RCC 7860 (cell line): ENCODE measurements at places on chromosomes 3 and 15.
A peak's percentile ranks its signal among the peaks of the same experiment; 100 is the strongest.

DNA sequence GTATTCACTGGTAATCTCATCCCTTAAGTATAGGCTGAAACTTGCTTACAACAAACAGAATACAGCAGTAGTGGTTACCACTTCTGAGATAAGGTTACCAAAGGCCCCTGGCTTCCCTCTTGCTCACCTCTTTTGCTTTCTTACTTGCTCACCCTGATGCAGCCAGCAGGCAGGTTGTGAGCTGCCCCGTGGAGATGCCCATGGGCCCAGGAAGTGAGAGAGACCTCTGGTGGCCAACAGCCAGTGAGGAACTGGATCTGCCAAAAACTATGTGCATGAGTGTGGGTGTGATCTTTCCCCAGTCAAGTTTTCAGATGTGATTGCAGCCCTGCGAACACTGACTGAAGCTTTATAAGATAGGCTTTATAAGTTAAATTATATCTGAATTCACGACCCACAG is 48.7 kb downstream of the NMNAT3 start:
- DNase-seq = no peak

DNA sequence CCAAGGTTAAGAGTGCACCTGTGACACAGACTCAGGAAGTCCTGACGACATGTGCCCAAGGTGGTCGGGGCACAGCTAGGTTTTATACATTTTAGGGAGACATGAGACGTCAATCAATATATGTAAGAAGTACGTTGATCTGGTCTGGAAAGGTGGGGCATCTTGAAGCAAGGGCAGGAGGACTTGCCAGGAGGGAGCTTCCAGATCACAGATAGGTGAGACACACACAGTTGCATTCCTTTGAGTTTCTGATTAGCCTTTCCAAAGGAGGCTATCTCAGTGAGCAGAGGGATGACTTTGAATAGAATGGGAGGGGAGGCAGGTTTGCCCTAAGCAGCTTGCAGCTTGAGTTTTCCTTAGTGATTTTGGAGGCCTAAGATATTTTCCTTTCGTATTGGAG is 257.4 kb downstream of the CGGBP1 start:
- DNase-seq = no peak

- no peak for DNase-seq
Observed at GRCh38 chr3:86225461-86225860, 765.5 kb downstream of the VGLL3 start.

DNA sequence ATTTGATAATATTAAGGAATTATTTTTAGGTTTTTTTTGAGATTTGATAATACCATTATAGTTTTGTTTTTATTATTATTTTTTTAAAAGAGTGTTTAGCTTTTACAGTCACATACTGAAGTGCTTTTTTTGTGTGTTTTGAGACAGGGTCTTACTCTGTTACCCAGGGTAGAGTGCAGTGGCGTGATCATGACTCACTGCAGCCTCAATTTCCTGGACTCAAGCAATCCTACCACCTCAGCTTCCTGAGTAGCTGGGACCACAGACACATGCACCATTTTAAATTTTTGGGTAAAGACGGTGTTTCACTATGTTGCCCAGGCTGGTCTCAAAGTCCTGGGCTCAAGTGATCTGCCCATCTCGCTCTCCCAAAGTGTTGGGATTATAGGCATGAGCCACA is 73.0 kb downstream of the SUMF1 start:
- DNase-seq = no peak

GRCh38 chr3:126958638-126959085 is 24.3 kb upstream of the PLXNA1 start:
- no peak for DNase-seq

DNA sequence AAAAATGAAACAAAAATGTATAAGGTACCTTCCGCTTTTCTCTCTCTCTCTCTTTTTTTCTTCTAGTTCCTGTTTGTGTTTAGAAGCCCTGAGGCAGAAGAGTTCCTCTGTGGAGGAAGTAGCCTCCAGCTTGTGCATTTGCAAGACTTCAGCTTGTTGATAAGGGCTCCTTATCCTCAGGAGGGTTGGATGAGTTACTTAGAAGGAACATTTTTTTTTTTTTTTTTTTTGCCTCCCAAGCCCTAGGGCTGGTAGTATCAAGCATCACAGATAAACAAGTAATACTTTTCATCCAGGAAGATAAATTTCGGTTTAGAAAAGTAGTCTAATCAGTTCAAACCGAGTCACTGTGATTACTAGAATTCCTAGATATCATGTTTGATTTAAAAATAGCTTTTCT is 91.0 kb upstream of the CBLB start:
- no peak for DNase-seq

DNA sequence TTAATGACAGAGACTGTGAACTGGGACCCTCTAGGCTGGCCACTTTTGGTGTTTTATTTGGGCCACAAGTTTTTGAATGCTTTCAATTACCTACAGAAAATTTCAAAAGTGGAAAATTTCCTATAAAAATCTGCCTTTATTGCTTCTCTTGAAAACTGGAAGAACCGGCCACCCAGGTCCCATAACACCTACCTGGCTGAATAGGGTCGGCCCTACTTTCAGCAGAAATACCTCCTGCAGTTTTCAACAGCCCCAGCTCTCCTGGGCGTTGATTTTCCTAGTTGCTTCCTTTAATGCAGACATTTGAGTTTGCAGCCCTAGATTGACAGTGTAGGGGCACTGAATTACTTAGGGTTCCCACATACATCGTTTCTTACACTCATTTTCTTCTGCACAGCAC is 719 bp upstream of the SRPRB start:
- DNase-seq = no peak

DNA sequence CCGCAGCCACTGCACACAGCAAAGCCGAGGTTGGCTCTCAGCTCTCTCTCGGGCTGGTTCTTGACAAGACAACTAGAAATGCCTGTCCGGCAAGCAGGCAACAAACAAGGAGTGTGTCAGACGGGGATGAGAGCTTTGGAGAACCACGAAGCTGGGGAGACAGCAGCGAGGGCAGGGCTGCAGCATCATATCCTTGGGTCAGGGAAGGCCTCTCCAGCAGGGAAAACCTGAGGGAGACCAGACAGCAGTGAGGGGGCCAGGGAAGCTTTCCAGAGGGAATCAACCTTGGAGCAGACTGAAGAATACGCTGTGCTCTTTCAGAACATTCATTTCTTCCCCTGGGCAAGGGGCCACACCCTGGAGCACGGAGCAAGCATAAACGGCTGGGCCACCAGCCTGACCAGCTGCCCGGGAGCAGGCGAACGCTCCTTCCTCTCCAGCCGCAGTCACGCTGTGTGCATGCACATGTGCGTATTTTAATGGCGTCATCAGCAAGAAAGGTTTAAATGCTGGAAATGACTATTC is 58.7 kb downstream of the CHSY1 start:
- DNase-seq = no peak

DNA sequence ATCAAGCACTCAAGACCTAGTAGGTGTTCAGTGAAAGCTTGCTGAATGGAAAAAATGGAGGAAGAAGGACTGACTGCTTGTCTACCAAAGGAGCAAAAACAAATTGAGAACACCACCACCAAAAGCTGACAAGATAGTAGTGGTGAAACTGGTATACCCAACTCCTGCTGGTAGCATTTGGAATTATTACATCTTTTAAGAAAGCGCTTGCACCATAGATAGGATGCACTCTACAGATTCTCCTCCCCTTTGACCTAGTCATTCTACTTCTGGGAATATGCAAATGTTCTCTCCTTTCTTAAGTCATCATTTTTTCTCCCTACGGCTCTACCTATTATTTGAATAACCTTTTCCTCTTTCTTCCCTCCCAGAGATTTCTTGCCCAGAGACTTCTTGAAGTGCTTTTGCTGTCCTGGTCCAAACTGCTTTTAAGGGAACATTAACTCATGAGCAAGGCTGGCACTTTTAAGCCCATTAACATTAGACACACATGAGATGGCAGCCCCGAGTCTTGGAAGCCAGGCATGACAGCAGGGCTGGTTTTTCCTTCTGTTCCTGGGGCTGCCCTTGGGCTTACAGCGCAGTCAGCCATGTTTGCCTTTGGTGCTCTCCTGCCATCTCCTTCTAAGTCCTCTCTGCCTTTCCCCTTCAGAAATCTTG is 75.0 kb upstream of the TLE3 start:
- DNase-seq = no peak

- no peak for DNase-seq
Observed at GRCh38 chr3:100470951-100471350, 21.5 kb upstream of the TMEM45A start.

DNA sequence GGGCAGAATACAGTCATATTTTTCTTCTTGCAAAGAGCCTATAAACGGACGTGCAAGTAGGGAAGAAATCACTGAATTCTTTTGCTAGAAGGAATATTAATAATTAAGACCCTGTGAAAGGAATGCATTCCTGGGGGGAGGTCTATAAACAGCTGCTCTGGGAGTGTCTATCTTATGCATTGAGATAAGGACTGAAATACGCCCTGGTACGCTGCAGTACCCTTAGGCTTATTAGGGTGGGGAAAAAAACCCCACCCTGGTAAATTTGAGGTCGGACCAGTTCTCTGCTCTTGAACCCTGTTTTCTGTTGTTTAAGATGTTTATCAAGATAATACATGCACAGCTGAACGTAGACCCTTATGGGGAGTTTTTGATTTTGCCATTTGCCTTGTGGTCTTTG is 100.0 kb upstream of the KBTBD8 start:
- DNase-seq = no peak

DNA sequence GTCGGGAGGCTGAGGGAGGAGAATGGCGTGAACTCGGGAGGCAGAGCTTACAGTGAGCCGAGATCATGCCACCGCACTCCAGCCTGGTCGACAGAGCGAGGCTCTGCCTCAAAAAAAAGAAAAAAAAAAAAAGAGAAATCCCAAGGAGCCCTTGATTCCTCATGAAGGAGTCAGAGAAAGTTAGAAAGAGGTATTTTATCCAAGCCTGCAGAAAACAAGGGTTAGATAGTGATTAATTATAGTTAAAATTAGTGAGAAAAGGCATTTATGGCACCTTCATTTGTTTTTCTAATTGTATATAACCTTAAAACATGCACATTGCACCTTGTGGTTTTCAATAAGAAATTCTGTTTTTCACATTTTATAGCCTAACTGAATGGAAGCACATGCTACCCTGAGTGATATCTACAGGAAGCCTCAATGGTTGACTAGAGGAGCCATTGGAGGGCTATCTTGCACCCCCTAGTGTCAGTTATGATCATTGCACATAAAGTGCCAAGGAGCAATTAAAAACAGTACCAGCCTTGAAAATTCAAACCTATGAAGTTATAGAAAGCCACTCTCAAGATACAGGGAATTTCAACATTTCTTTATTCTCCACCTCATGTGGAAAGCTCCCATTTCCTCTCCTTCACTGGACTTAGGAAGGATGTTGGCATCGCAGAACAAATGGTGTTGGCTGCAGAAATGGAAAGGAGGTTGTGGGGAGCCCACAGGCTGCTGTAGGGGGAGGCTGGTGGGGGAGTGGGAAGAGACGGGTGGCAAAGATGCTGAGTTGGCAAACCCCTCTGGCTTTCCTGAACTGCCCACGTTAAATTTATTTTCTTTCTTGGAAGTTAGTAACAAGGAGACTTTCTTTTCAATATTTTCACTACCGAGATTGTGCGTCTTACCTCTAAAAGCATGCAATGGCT is 48.5 kb downstream of the ITGA11 start:
- DNase-seq = peak; percentile 29

GRCh38 chr3:42721690-42722089 is 19.1 kb upstream of the HHATL start:
- DNase-seq = no peak

DNA sequence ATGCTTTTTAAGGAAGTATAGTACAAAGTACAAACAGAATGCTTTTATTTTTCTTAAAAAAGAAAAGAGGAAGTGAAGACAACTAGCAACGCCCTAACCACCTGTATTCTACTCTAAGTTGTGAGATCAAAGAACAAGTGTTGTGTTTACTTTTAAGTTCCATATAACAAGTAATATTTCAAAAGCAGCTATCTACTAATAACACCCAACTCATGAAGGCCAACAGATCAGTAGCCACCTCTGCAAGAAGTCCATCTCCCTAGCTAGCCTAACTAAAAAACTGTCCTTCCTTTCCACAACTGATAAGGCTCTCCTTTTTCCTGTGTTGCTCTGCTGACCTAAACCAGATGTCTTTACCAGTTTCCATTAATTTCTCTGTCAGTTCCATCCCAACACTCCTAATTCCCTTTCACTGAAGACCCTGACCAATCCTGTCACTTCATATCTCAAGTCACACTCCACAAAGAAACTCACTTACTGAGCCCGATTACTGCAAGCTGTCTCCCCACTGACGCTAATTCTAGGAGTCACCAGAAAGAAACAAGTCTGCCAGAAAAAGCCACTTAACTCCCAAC is 26.9 kb downstream of the PHC3 start:
- DNase-seq = no peak

DNA sequence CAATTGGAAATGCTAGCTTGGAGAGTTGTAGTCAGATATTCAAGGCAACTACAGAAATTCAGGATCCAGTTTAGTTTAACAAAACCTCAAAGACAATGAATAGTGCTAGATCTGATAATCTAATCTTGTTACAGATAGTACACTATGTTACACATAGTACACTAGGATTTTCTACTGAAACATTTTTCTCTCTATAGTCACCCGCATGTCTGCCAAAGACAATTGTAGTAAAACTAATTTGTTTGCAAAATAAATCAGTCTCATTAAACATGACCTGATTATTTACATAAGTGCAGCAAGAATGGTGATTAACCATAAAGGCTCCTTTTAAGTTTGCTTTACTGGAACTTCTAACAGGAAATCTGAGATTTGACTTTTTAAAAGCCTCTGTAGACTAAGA is 52.0 kb downstream of the ILDR1 start:
- no peak for DNase-seq

DNA sequence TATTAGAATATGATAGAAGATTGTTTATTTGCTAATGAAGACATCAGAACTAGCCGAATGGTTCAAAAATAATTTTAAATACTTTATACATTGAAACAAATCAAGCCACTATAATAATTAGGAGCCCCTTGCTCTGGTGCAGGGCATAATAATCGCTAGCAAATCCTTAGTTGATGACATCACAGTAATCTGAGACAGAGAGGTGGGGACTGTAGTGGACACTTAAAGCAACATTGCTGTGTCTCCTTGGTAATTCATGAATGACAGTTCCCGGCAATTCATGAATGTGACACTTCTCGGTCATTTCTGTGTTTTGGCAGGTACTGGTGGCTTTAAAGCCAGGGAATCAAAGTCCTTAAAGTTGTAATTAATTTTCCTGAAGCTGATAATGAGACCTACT is 114.3 kb downstream of the PPM1L start:
- no peak for DNase-seq

DNA sequence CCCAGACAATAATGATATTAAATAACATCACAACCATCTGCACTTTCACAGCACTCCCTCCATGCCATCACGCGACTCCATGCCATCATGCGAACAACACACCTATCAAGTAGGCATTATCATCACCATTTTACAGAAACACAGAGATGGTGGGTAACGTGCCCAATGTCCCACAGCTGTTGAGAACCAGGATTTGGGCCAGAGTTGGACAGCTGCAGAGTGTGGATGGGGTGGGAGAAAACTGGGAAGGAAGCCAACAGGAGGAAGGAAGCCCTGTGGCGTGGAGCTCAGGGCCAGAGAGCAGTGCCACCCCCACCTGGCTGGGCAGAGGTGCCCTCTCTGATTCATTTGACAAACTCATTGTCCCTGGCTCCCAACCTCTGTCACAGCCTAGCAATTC is 29.0 kb downstream of the RBPMS2 start:
- DNase-seq = no peak
